ENCODE measurements at places on chromosomes 11 and 22. TPM values are rescaled to one million over a fixed set of nuclear protein-coding genes. Genes with fewer than 3 reads are reported as not detected.
A peak's percentile ranks its signal among the peaks of the same experiment; 100 is the strongest.

Gene MMP12
- total RNA-seq = 0.27 TPM

DNA sequence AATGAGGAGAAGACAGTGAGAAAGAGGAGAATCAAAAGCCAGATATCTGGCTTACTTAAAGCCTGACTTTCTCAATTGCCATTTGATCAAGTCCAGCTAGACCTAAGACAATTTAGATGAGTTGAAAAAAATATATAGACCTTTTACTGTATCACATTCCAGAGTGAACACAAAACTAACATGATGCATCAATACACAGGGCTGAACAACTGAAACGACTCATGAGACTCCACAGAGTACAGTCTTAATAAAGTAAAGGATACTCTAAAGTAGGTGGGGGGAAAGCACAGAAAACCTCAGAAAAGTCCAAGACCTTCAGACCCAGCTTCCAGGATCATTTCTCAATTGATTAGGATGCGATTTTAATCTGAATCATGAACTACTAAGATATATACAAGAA is 95.3 kb upstream of the OR9G4 start:
- no peak for DNase-seq

DNA sequence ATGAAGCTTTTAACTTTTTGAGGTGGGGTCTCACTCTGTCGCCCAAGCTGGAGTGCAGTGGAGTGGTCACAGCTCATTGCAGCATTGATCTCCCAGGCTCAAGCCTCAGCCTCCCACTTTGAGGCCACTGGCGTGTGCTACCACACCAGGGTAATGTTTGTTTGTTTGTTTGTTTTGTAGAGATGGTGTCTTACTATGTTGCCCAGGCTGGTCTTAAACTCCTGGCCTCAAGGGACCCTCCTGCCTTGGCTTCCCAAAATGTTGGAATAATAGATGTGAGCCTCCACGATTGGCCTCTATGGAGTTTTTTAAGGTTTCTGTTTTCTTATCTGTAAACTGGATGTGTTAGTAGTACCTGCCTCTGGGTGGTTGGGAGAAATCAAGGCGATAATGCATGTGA is 41.4 kb downstream of the MED15 start:
- no peak for DNase-seq

DNA sequence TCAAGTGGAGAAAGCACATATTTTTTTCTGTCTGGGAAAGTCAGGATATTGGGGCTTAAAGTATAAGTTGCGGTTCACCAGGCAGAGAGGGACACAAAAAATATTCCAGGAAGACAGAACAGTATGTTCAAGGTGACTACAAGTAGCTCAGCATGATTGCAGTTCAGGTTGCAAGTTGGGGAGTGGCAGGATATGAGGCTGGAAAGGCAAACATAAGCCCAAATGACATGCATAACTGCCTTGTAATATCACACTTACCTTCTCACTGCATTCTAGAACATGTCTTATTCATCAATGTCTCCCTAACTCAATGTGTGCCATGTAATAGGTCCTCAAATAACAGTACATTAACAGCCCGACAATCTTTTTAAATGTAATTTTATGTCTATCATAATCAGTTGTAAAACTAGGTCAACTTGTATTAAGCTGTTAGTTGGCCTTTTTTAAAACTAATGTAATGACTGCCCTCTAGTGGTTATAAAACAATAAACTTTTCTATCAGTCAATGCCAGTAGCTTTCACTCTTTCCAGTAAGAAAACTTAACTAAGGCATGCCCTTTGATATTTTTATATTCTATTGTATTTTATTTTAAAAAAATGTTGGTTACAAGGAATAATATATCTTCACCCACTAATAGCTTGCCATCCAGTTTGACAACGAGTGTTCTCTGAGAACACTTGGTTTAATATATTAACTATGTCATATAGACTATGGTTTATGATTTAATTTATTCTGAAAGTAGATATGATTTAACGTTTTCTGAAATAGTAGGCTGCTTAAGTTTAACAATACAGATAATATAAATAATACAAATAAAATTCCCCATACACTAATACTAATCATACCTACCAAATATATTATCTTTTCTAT is 39.4 kb upstream of the CFAP300 start:
- DNase-seq = no peak

GRCh38 chr22:48427731-48428211 is 1399.9 kb downstream of the BRD1 start:
- no peak for DNase-seq

DNA sequence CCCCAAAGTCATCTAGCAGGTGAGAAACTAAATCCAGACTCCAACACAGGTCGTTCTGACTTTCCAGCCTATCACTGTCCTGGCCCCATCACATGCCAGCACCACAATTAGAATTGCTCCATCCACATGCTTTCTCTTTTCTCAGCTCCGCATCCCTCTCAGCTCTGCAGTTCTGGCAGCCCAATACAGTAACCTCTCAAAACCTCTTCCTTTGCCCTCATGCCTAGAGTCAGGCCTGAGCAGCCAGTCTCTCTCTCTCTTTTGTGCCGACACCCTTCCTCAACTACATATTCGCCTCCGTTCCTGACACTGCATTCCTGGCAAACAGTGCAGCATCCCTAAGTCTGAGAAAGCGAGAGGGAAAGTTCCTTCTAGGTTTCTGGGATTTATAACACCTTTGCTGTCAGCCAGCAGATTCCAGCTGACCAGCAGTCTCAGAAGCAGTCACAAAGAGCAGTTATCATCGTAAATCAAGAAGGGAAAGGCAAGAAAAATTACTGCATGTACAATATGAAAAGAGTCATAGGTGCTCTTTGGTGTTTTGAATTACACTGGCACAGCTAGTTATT is 258.0 kb downstream of the FAT3 start:
- no peak for DNase-seq

- no peak for DNase-seq
Measured at GRCh38 chr11:93444617-93445073, 98.5 kb downstream of the SMCO4 start.

DNA sequence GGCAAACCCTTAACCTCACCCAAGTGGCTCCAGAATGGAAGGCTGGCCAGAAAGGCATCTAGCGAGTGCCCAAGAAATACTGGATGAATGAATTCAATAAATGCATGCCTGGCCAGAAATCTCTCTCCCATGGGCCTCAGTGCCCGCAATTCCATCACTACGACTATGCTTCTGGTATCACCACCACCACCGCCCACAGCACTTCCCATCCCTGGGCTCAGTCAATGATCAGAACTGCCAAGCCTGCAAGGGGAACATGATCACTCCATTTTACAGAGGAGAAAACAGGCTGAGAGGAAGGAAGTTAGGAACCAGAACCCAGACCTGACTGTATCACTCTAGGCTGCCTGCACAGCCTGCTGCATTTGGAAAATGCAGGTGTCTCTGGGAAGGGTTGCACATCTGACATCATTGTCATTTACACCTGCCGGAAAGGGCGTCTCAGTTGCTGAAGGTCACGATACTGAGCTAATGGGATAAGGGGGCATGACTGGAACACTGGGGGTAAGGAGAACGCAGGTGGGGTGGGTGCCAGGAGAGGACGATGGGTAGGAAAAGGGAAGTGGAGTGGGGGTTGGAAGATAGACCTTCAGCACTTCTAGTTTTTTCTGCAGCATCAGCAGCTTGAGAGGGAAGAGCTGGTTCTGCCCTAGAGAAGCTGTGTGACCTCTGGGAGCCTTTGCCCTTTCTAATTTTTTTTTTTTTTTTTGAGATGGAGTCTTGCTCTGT is 3.2 kb downstream of the GPR152 start:
- no peak for DNase-seq

- DNase-seq = no peak
Measured at GRCh38 chr11:83511646-83512045, 225.5 kb upstream of the CCDC90B start.

Gene RCOR2
- total RNA-seq = 0.18 TPM

- peak; percentile 28 for DNase-seq
Measured at GRCh38 chr11:73969991-73970800, 12.4 kb downstream of the UCP2 start.

Gene C22orf15
- total RNA-seq = 5.9 TPM

Gene ST14
- 61.1 TPM for total RNA-seq

Gene P2RY2
- 6.5 TPM for total RNA-seq

- no peak for DNase-seq
Measured at GRCh38 chr11:65539744-65540289, 14.9 kb downstream of the SCYL1 start.

DNA sequence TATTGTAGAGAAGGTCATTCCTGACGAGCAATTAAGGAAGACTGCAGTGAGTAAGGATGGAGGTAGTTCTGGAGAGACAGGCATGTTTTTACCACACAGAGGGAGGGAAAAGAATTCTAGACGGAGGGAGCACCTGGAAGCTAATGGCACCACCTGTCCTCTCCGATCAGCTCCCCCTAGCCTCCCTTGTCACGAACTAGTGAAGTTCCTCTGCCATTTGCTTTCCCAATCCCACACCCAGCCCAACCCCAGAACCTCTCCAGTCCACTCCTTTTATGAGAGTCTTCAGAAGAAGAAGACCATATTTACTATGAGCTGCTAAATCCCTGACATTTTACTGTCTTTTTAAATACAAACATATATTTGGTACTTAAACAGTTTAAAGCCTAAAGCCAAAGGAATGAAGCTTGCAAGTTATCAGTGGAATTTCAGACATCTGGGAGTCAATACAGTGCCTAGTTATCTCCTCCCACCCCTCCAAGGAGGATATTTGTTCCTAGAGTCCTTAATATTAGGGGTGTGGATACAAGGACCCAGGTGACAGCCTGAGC is 46.1 kb upstream of the HSPA8 start:
- DNase-seq = no peak

Gene TRIM6
- 3.7 TPM for total RNA-seq

- no peak for DNase-seq
Measured at GRCh38 chr22:47794851-47795250, 1032.4 kb downstream of the TBC1D22A start.

Gene INS
- not detected for total RNA-seq

Gene NPTXR
- 5.1 TPM for total RNA-seq

DNA sequence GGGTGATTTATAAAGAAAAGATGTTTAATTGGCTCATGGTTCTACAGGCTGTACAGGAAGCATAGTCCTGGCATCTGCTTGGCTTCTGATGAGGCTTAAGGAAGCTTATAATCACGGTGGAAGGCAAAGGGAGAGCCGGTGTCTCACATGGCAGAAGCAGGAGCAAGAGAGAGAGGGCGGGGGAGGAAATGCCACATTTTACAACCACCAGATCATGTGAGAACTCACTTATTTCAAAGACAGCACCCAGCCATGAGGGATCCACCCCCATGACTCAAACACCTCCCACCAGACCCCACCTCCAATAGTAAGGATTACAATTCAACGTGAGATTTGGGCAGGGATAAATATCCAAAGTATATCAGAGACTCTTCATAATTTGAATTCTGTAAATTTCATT is 200.7 kb downstream of the MSANTD4 start:
- no peak for DNase-seq

Gene EHF
- total RNA-seq = 60.5 TPM

GRCh38 chr11:86483940-86484794 is 109.5 kb downstream of the CCDC81 start:
- DNase-seq = no peak

DNA sequence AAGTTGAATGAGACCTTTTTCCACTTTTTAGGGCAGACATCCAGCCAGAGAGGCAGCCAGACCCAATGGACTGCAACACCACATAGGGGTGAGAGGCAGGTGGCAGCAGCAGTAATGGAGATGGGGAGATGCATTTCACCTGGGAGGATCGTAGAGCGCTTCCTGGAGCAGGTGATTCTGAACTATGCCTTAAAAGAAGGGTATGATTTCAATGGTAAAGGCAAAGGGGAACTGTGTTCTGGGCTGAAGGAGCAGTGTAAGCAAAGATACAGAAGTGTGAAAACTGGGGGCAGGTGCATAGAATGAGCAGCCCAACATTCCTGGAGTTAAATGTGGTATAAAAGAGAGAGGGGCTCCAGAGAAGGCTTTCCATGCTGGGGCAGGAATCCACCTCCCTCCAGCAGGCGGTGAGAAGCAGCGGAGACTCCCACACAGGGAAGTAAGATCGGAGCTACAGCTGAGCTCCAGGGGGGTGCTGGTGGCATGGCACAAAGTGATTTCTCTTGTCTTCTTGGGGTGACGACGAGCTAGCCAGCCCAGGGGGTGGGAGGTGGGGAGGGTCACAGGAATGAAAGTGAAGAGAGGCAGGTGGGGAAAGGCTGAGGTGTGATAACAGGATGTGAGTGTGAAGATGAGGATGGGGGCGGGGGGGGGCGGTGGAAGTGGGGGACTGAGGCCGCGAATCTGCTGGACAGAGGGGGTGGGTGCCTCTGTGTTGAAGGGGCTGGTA is 4.3 kb upstream of the SERHL2 start:
- DNase-seq = no peak

Gene TYMP
- total RNA-seq = 151 TPM
